ENCODE measurements at places on chromosomes 16 and 17. TPM values are rescaled to one million over a fixed set of nuclear protein-coding genes. Genes with fewer than 3 reads are reported as not detected.

DNA sequence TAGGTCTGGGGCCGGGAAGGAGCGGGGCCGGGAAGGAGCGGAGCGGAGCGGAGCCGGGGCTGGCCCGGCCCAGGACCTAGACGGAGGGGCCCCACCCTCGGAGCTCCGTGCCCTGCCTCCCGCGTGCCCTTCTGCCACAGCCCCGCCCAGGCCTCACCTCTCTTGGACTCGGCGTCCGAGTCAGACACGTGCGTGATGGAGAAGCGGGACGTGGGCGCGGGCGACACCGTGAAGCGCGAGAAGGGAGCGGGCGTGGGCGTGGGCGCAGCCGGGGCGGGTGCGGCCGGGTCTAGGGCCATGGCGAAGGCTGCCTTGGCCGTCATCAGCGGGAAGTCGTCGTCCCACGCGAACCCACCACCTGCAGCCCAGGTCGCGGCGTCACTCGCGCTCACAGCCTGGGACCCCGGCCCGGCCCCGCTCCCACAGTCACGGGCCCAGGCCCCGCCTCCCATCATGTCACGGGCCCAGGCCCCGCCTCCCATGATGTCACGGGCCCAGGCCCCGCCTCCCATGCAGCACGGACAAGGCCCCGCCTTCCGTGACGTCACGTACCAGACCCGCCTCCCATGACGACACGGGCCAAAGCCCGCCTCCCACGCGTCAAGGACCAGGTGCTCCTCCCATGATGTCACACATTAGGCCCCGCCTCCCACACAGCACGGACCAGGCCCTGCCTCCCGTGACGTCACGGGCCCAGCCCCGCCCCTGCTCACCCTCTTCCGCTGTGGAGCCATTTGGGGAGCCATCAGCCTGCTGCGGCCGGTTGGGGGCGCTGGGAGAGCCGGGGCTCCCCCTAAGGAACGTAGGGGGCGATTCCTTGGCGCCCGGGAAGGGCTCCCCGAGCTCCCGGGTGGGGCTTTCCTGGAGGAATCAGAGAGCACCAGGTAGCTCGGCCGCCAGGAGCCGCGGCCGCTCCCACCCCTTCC is 45.8 kb upstream of the PVALEF start:
- peak; percentile 95 for DNase-seq

DNA sequence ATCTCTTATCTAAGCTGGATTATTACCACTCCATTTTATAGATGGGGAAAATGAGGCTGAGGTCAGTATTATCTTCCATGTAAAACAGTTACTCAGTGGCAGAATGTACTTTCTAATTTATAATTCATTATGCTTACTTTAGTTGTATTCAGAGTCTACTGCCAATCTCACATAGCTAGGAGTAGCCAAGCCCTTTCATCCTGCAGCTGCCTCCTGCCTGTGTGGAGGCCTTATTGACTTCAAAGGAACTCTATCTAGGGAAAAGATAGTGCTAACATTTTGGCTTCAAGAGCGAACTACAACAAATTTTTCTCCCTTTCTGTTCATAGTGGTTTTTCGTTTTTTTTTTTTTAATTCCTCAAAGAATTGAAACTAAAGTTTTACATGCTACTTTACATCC is 12.9 kb downstream of the RPGRIP1L start:
- DNase-seq: no peak

- no peak for DNase-seq
Observed at GRCh38 chr16:53147500-53148065, 92.8 kb downstream of the CHD9 start.

The RASD1 gene
- 0.21 TPM for total RNA-seq

GRCh38 chr16:27776556-27777225 is 226.7 kb downstream of the KATNIP start:
- DNase-seq: no peak

The CX3CL1 gene
- total RNA-seq: not detected

The DCAF7 gene
- 106 TPM for total RNA-seq

The SCNN1B gene
- total RNA-seq: not detected

The NPIPA3 gene
- total RNA-seq: 1.2 TPM

DNA sequence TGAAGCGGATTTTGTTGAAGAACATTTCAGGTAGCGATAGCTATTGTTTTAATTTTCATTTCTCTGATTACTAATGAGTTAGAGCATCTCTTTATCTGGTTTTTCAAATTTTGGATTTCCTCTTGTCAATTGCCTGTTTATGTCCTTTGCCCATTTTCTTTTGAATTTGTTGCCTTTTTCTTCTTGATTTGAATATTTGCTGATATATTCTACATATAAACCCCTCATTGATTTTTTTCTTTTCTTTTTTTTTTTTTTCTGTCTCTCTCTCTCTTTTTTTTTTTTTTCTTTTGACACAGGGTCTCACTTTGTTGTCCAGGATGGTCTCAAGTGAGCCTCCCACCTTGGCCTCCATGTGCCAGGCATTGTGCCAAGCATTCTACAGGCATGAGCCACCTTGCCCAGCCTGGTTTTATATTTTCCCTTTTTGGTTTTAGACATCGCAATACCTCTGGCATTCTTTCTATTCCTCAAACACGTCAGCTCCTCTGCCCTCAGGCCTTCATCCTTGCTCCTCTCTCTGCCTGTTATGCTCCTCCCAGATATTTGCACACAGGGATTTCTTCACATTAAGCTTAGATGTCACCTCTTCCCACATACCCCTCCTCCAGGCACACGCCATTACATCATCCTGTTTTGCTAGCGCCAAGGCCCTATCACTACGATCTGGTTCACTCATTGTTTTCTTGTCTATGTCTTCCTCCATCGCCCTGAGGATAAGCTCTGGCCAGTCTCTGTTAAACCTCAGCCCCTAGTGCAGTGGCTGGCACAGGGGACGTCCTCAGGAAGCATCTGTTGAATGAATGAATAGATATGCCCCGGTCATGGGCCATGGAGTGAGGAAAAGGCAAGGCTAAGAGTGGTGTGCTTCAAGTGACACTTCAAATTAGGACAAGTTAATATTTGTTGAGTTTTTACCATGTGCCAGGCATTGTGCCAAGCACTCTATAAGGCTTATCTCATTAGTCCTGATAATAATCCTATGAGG is 8.6 kb downstream of the SARM1 start:
- DNase-seq: no peak

The RHBDF2 gene
- total RNA-seq: 23.9 TPM

- DNase-seq: peak; percentile 55
Observed at GRCh38 chr16:13935408-13935807, 15.5 kb downstream of the ERCC4 start.

DNA sequence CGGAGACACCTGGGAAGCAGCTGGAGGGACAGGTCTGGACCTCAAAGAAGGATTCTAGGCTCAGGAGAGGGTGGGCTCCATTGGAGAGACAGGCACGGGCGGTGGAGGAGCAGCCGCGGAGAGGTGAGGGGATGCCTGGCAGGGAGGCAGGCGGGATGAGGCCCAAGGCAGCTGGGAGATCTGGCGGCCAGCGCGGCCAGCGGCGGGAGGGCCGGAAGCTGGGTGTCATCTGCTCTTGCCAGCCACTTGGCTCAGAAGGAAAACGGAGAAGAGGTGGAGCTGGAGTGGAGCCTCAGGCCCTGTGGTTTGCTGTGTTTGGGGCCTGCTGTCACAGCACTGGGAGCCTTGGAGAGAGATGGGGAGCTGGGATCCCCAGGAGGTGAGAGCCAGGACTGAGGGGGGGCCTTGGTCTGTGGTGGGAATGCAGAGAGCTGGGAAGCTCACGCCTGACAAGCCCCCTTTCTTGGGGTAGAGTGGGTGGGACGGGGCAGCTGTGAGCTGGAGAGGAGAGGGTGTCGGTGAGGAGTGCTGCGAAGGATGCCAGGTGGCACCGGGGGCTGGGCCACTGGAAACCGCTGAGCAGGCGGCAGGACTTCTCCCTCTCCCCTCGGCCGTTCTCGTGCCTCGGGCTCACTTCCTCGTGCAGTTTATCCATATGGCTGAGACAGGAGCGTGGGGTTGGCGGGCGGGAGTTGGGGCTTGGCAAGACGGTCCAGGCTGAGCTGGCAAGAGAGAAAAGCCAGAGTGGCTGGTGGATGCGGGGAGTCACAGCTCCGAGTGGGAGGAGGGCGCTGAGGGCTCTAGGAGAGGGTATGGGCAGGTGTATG is 8.0 kb downstream of the TBC1D24 start:
- no peak for DNase-seq

DNA sequence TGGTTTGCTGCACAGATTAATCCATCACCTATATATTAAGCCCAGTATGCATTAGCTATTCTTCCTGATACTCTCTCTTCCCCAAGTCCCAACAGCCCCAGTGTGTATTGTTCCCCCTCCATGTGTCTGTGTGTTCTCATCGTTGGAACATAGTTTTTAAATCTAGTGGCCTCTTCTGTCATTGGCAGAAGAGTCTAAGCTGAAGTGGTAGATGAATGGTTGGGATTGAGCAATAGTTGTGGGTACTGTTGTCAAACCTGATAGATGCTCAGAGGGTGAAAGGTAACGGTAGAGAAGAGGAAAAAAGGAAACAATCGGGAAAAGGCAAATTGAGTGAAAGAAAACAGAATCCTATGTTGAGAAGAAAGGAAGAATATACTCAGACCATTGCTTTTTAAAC is 29.9 kb downstream of the MAP3K3 start:
- DNase-seq: no peak

DNA sequence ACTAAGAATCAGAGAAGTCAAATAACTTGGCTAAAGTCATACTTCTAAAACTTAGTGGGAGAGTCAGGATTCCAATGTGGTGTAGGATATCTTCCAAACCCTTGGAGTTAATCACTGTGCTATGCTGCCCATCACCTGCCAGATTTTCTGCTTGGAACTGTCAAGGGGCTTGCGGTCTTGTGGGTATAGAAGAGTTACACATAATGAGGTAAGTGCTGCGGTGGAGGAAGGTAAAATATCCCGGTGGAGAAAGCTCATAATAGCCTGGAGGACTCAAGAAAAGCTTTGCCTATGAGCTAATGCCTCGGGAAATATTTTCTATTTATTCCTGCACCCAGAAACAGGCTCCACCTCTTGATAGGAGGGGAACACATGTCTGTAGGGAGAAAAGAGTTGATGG is 195.6 kb downstream of the UTP18 start:
- no peak for DNase-seq

The CLEC19A gene
- total RNA-seq: not detected

GRCh38 chr17:55833306-55833705 is 82.5 kb downstream of the PCTP start:
- no peak for DNase-seq

DNA sequence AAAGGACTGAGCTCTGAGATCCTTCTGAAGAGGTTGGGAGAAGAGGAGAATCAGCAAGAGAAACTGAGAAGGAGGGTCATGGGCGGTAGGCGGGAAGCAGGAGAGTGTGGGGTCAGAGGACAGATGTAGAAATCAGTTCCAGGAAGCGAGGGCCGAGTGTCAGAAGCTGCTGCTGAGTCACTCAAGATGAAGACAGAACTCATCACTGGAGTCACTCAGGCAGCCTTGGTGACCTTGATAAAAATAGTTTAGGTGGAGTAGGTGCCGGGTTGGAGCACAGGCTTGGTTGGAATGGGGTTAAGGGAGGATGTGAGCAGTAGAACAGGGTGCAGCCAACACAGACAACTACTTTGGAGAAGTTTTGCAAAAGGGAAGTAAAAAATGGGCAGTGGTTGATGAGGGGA is 6.1 kb upstream of the ITGAM start:
- peak; percentile 72 for DNase-seq

GRCh38 chr17:57560319-57560705 is 184.8 kb downstream of the CCDC182 start:
- no peak for DNase-seq

DNA sequence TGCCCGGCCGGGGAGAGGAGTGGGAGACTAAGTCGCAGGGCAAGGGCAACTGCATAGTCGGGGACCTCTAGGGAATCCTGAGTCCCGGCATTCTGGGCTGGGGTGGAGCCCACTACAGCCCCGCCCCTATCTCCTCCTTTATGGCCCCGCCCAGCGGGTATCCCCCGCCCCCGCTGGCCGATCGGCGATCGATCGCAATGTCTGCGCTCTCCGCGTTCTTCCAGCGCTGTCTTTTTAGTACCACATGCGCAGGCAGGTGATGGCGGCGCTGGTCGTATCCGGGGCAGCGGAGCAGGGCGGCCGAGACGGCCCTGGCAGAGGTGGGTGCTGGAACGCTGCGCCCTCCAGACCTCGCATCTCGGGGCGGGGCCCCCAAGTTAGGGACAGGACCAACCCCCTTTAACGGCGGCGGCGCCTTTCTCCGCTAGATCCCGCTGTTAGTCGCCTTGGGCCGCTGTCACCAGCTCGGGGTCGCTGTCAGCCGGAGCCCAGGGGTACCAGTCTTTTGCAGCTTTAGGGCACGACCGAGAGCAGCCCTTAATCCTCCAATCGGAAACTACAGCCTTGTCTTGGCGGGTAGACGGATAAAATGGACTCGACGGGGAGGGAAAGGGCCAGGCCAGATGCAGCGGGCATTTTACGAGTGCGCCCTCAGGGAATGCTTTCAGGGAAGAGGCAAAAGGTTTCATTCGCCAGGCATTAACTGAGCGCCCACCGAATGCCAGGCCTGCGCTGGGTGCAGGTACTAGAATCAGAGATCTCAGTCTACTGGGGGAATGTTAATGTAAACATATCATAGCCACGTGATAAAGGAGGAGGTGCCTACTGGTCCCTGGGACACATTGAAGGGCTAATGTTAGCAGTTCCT is at the start of gene DPH1:
Gene DPH1 (plus strand): TSS at position 243 of the 868 bp plus-strand sequence. CDS start 17 bp downstream, at position 260.
- peak; percentile 94 for DNase-seq

DNA sequence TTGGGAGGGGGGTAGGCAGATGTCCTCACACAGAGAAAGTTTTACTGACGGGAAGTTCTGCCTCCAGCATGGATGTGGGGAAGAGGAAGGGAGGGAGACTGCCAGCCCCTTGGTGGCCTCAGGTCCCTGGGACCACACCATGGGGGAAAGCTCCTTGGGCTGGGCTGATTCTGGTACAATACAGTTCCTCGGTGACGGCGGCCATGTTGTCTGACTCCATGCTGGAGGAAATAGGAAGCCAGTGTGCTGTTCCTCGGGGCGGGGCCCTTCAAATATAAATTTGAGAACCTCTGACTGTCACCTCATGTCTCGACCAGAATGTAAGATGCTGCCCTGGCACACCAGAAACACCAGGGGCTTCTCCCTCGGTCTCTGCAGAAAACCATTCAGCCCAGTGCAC is 66.8 kb downstream of the CNGB1 start:
- DNase-seq: no peak

DNA sequence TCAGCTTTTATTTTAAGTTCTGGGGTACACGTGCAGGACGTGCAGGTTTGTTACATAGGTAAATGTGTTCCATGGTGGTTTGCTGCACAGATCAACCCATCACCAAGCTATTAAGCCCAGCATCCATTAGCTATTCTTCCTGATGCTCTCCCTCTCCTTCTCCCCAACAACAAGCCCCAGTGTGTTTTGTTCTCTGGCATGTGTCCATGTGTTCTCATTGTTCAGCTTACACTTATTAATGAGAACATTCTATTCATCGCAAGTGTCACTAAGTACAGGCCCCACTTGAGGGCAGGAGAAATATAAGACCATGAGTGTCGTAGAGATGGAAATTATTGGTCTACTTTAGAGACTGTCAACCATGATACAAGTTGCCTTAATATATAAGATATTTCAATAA is 615.1 kb downstream of the CDH8 start:
- no peak for DNase-seq

GRCh38 chr16:89143201-89143741 is 28.3 kb upstream of the CDH15 start:
- no peak for DNase-seq

- no peak for DNase-seq
Observed at GRCh38 chr17:48187872-48188608, 80.5 kb downstream of the SNX11 start.

The MMP25 gene
- 0.91 TPM for total RNA-seq

- no peak for DNase-seq
Observed at GRCh38 chr17:327971-328370, 24.6 kb downstream of the RPH3AL start.

The FOXO3B gene
- total RNA-seq: 4.4 TPM

The LGALS9 gene
- 33.7 TPM for total RNA-seq

The TBX2 gene
- total RNA-seq: not detected

- no peak for DNase-seq
Observed at GRCh38 chr17:2282297-2282873, 21.2 kb downstream of the SMG6 start.

The IGFALS gene
- total RNA-seq: not detected

Data from activated CD4-positive, alpha-beta T cell treated with anti-CD3 and anti-CD28 coated beads for 36 hours (primary cell).